Urothelium cell line (cell line): ENCODE measurements at places on chromosomes 6 and 20.

- DNase-seq, result peak; percentile 47
These were observed 108.0 kb downstream of the PPP1R14C start for GRCh38 chr6:150250826-150251225.

- DNase-seq, result no peak
These were observed 13.8 kb downstream of the ITPR3 start for GRCh38 chr6:33634946-33635345.

- peak; percentile 79 for DNase-seq
These were observed 23.2 kb downstream of the PSMB1 start for GRCh38 chr6:170529839-170530469.

- DNase-seq, result no peak
These were observed 212.7 kb downstream of the TMEM242 start for GRCh38 chr6:157110607-157111006.

DNA sequence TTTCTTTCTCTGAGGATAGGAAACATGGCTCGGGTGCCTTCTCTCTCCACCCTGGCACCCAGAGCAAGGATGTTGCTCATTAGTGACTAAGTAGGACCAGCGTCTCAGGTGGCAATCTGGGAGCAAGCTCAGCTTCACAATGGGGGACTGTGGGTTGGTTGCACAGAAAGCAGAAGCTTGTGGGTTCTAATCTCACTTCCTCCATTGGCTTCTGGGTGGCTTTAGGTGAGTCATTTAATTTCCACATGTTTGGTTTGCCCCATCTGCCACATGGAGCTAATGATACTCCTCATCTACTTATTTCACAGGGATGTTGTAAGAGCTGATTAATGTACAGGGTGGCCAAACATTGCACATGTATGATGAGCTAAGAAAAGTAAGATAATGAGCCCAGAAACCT is 54.8 kb upstream of the AKIRIN2 start:
- no peak for DNase-seq
